ENCODE measurements at places on chromosomes 2 and 18. TPM values are rescaled to one million over a fixed set of nuclear protein-coding genes. Genes with fewer than 3 reads are reported as not detected.

ZNF385B gene
- polyA plus RNA-seq: 6.1 TPM

GRCh38 chr18:35455926-35456763 lies 41.6 kb downstream of the INO80C start:
- no peak for DNase-seq

ALLC gene
- not detected for polyA plus RNA-seq

OSR1 gene
- 48.3 TPM for polyA plus RNA-seq

INHBB gene
- polyA plus RNA-seq: 0.34 TPM

ELP2 gene
- polyA plus RNA-seq: 141 TPM

GRCh38 chr2:953975-954686 lies 3.5 kb downstream of the SNTG2 start:
- DNase-seq: peak; percentile 41

HMSD gene
- 1.3 TPM for polyA plus RNA-seq

GRCh38 chr2:197515315-197515738 lies 539 bp upstream of the MOB4 start:
- peak; percentile 78 for DNase-seq

- no peak for DNase-seq
Observed at GRCh38 chr2:147621656-147622197, 223.1 kb upstream of the ACVR2A start.

RAB11FIP5 gene
- 12.2 TPM for polyA plus RNA-seq

CIDEA gene
- polyA plus RNA-seq: 1.4 TPM

MTCL1 gene
- polyA plus RNA-seq: 9.3 TPM

DNA sequence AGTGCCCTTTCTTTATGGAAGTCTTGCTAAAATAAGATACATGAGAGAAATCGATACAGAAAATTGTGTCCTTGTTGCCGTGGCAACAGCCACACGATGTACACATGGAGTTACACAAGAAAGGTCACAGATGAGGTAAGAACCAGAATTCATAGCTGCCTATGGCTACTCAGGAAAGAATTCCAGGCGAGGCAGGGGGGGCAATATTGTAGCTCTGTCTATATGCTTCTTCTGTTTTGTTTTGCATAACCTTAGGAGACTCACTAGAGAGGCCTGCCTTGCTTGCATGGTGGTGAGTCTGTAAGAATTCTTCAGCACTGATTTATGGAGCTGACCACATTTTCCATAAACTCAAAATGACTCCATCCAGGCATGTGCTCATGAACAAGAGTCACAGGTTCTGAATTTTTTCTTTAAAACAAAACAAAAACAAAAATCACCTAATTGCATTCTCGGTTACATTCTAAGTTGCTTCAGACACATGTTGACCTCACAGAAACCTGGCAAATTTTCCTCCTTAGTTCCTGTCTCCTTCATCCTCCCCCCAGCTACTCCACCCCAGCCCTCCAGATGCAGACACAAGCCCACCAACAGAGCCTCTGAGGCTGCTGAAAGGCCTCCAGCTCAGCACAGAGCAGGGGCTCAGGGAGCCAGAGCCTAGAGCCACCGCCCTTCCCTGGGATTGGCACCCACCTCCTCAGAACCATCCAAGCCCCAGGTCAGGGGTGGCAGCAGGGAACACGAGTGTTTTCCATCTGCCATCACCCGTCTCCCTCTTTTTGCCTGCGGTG lies 183.5 kb downstream of the ANTXR1 start:
- no peak for DNase-seq

GRCh38 chr18:54416436-54416835 lies 58.7 kb downstream of the C18orf54 start:
- DNase-seq: no peak

- DNase-seq: no peak
Observed at GRCh38 chr2:20410556-20411277, 36.2 kb upstream of the RHOB start.

- DNase-seq: peak; percentile 32
Observed at GRCh38 chr2:172968061-172968469, 107.6 kb upstream of the MAP3K20 start.

DNA sequence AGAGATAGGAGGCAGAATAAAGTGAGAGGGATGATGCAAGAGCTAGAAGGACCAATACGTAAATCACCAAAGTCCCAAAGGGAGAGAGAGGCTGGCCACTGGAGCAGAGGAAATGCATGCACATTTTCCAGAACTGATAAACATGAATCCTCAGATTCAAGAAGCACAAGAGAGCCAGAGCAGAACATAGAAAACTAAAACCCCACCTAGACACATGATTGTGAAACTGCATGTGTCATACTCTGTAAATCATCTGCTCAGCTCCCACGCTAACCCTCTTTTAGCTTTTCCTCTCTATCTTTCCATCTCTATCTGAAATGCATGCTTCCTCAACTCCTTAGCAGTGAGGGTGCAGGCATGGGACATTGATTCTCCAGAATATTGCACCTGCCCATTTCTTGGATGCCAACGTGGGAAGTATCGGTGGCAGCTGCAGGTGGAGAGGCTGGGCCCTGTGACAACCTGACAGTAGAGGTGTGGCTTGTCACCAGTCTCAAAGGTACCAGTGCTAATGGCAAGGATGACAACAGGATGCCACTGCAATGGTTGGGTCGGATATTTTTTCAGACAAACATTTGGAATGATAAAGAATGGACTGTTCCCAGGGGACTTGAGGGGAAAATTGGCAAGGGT lies 89.3 kb upstream of the OTOS start:
- DNase-seq: no peak

ACTG2 gene
- polyA plus RNA-seq: 110 TPM

UPP2 gene
- polyA plus RNA-seq: 0.45 TPM

GRCh38 chr2:46299365-46300263 lies 2.4 kb downstream of the EPAS1 start:
- DNase-seq: peak; percentile 69

ALPI gene
- not detected for polyA plus RNA-seq

SLC40A1 gene
- 159 TPM for polyA plus RNA-seq

DNA sequence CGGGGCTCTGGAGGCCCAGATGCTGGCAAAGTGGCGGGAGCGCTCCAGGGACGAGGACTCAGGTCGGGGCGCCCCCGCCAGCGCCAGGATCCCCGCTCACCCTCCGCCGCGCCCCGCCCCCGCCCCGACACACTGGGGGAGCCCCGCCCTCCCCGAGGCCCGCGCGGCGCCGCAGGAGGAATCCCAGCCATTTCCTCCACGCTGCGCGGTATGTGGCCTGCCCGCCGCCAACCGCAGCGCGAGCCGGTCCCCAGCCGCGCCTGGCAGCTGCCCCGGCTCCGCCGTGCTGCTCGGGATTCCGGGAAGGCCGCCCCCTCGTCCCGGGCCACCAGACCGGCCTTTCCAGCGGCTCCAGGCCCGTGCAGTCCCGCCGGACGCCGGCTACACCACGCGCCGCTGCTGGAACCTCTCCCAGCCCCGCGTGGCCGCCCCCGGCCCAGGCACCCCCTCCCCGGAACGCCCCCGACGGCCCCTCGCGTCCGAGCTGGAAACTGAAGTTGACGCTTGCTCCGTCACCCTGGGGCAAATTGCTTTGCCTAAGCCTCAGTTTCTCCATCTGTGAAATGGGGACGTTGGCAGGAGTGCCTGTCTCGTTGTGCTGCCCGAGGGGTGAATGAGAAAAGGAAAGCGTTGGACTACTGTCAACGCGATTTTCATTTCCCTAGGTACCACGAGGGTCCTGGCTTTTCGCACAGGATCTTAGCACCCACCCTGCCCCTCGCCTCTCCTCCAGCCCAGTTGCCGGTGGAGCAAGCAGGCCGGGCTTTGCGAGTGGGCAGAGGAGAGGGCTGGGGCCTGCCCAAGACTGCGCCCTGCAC lies 53.6 kb downstream of the PKDCC start:
- DNase-seq: no peak

DNA sequence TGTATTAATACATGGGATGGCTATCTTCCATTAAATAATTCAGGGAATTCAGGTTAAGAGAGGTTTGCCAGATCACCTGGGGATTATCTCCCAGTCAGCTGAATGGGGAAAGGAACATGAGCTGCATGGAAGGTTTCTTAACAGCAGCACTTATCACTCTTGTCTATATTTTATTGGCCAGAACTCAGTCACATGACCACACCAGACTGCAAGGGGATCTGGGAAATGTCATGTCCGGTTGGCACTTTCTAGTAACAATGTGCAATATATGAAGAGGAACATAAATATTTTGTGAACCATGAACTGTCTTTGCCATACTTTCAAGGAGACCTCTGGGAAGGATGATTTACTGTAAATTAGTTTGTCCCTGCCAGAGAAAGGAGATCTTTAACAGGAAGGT lies 599.1 kb downstream of the SLC4A3 start:
- DNase-seq: no peak

DNA sequence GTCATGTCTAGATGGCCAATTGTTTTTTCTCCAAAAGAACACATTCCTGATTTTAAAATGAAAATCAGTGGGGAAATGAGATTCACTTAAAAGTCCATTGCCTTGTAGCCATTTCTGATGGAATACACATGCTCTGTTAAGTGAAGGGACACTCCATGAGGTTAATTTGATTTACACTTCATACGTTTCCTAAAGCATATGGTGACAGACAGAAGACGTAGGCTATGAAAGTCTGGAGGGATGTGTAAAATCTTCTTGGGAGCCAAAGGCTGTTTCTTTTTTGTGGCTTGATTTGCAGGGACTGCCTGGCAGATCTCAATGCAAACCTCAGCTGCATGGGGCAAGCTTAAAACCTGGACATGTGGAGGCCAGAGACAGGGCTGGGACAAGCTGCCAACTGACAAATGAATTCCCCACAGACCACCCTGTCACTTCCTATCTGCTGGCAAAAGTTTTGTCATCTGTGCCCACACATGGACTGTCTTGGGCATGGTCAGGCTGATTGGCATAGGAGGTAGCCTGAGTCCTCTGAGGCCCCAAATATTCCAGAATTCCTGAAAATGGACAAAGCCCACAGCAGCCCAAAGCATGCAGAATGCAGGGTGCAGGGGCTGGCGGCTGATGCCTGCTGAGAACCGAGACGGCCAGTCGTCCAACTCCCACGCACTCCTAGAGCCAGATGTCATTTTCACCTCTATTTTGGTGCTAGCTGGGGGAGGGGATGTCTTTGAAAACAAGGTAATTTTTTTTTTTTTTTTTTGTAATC lies 73.9 kb downstream of the SDC1 start:
- no peak for DNase-seq

DNA sequence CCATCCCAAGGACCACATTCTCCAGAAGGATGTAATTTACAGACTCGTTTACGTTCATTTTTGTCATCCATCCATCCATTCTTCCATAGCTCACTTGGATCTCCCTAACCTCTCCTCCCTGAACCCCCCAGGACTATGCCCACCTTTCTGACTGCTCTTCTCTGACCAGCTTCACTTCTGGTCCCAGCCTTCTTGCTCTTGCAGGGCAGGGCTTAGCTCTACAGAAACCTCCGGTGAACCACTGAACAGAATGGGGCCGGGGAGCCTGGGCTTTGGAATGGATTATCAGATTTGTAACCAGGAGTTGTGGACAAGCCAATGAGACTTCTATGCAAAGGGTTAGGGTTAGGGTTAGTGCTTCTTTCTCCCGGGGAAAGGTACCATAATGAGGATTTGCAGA lies 95.0 kb downstream of the TGFA start:
- no peak for DNase-seq

DNA sequence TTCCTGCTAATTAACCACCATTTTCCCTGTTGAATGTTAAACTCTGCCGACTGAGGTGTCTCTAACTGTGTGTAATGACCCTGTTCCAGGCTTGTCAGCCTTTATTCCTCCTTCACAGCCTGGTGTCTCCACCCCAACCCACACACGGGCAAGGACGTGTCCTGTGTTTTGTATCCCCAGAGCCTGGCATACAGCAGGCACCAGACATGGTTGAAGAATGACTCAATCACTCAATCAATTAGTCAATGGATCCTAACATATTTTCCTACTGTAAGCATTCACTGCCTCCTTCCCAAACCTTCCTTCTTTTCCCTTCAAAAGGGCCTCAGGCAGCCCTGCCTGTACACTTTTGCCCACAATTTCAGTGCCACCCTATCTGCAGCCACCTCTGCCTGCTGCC lies 2.7 kb upstream of the TNS1 start:
- DNase-seq: no peak

GRCh38 chr2:23270810-23271209 lies 114.2 kb upstream of the KLHL29 start:
- no peak for DNase-seq

DNA sequence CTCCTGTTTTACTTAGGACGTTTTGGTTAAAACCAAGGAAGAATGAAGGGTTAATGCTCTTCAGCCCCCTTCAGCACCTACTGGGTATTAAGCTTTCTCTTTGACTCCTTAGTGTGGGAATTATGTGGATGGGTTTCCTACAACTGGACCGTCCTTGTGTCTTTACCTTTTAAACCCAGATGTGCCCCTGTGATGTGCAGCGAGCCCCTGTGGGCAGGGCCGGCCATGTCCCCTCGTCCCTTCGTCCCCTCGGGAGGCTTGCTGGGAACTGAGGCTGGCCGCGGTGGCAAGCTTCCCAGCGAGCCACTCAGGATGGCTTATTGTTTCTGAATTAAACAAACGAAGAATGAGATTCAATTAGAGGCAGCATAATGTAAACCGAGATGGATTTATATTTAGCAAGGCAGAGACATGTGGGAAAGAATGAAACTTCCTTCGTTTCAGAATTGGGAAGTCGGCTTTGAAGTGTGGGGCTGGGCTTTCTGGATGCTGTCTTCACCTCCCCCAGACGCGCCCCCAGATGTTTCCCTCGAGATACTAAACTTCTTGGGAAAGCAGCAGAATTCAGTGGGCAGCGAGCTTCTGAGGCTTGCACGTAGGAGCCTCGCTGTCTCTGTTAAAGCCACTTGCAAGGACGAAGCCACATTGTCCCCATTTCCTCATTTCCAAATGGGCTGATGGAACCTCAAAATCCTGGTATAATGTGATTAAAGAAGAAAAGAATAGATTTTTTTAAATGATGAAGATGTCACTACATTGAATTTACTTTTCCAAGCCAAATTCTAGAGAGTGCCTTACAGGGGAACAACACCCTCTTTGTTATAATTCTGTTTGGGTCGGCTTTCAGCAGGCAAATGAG lies 146.0 kb downstream of the VAPA start:
- no peak for DNase-seq

- no peak for DNase-seq
Observed at GRCh38 chr2:109516445-109517117, 97.2 kb downstream of the SEPTIN10 start.

LRRTM1 gene
- polyA plus RNA-seq: 2.5 TPM

GALNT3 gene
- polyA plus RNA-seq: 26.1 TPM

DNA sequence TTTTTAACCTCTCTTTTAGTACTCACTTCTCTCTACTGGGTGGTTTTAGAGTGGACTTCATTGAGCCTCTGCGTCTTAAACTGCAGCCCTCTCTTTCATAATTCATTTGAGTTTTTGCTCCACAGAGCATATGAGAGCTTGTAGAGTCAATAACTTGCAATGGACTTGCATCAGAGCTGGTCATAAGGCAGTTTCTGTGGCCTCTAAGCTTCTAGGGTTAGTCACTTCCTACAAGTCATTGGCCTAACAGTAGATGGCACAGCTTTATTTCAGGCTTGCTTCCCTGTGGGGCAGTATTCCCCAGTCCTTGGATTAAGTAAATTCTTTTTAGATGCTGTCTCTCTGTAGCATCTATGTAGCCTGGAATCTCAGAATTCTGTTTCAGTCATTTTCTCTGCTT lies 1435.7 kb downstream of the LRP1B start:
- no peak for DNase-seq

CDH7 gene
- 1.8 TPM for polyA plus RNA-seq

GRCh38 chr18:49467019-49467563 lies 6.6 kb upstream of the DYM start:
- no peak for DNase-seq

- DNase-seq: peak; percentile 78
Observed at GRCh38 chr2:43611987-43612894, 16.4 kb upstream of the THADA start.

TRIM43 gene
- not detected for polyA plus RNA-seq
